ENCODE measurements at places on chromosomes 4 and X.

DNA sequence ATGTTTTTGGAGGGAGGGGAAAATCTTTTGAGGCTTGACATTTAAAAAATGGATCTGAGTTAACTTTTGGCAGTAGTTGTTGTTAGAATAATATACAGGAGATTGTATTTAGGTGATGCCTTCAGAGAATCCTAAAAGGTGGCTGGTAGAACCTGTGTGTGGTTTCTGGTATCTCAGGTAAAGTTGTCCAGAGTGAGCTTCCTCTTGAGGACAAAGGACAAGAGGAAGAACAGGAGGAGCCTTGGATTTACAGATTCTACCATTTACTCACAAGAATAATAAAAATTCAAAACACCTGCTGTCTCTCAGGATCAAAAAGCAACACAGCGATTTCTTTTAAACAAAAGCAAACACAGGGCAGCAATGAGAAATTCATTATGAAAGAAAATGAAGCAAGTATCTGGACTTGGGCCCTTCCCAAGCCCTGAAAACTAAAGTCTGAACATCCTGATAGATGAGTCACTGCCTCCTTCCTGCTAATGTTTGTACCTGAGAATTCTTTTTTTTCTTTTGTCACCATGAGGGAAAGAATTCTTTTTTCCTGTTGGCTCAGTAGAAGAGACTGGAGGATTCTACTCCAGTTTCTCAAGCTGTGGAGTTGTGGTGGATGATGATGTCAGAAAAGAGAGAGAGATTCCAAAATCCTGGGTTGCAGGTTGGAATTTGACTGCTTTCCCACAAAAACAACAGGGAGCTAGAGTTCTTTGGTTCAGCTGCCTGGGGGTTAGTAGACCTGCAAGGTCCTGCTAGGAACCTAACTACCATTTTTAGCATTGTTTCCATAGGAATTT, 31.5 kb upstream of the RAPGEF2 start:
- no peak for DNase-seq

DNA sequence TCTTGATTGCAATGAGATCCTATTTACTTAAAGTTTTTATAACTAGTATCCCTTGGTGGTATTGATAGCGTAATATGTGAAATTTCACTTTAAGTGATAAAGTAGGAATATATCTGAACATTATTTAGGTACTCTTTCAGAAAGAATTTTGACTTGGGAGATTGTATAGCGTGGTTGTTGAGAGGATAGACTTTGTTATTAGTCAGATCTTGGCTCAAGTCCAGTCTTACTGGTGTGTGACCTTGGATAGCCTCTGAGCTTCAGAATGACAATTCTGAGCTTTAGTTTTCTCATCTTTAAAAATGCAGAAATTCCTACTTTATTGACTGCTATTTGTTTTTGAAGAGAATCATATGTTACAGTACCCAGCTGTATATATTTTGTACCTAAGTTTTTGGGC, 32.6 kb downstream of the DCK start:
- DNase-seq: no peak

GRCh38 chr4:26008737-26009136, 94.7 kb downstream of the SMIM20 start:
- DNase-seq: no peak

- DNase-seq: no peak
These were observed 217.6 kb downstream of the ZNF674 start for GRCh38 chrX:46327566-46328115.

DNA sequence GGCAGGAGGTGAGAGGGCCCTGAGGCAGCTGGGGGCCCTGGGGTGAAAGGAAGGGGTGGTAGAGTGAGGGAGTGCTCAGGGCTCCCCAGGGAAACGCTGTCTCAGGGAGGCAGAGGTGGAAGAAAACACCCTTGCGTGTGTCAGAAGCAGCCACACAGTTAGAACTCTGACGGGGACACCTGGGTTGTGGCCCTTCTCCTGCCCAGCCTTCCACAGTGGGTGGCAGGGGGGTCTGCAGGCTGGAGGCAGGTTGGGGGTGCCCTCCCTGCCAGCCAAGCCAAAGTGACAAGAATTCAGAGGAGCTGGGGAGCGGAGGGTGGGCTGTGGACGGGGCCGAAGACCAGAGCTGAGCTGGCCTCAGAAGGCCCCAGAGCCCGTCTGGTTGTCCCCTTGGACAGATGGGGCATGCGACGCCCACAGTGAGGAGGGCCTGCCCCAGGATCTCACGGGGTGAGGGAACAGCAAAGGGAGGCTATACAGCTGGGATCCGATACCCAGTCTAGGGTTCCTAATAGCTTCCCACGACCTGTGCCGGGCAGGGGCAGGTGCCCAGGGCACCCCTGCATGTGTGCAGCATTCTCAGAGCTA, 105.2 kb upstream of the ADRA2C start:
- DNase-seq: no peak

GRCh38 chr4:3389233-3390215, 52.2 kb upstream of the HGFAC start:
- DNase-seq: no peak

DNA sequence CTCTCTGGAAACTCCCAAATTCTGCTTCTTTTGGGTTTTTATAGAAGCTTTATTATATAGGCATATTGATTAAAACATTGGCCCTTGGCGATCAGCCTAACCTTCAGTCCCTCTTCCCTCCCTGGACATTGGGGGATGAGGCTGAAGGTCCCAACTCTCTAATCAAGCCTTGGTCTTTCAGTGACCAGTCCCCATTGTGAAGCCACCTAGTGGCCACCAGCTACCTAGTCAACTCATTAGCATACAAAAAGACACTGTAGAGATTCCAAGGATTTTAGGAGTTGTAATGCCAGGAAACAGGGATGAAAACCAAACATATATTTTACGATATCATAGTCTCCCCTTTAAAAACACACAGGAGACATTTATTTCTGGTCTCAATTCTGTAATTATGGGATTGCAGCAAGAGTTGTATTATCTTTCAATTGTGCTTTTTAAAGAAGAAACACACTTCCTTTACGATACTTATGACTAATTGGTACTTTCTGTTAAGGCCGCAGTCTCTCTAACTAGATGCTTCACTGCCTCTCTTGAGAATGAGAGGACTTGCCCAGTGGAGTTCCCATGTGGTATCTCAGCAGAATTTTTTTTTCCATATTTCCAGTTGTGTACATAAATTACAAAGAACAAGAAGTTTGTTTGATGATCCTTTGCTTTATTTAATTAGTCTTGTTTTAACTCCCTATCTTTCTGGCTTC, 58.2 kb downstream of the WDR17 start:
- no peak for DNase-seq

DNA sequence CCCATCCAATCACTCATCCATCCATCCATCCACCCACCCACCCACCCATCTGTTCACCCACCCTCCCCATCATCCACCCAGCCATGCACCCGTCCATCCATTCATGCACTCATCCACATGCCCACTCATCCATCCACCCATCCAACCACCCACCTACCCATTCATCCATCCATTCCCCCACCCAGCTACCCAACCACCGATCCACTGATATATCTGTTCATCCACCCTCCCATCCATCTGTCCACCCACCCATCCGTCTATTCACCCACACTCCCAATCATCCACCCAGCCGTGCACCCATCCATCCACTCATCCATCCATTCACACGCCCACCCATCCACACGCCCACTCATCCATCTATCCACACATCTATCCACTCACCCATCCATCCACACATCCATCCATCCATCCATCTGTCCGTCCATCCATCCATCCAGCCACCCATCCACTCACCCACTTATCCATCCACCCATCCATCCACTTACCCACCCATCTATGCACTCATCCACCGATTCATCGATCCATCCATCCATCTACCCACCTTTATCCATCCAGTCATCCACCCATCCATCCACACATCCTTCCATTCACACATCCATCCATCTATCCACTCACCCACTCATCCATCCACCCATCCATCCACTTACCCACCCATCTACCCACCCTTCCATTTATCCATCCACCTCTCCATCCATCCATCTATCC, 28.4 kb downstream of the ASMTL start:
- no peak for DNase-seq

- no peak for DNase-seq
These were observed 102.9 kb downstream of the CLCN4 start for GRCh38 chrX:10259716-10260115.

DNA sequence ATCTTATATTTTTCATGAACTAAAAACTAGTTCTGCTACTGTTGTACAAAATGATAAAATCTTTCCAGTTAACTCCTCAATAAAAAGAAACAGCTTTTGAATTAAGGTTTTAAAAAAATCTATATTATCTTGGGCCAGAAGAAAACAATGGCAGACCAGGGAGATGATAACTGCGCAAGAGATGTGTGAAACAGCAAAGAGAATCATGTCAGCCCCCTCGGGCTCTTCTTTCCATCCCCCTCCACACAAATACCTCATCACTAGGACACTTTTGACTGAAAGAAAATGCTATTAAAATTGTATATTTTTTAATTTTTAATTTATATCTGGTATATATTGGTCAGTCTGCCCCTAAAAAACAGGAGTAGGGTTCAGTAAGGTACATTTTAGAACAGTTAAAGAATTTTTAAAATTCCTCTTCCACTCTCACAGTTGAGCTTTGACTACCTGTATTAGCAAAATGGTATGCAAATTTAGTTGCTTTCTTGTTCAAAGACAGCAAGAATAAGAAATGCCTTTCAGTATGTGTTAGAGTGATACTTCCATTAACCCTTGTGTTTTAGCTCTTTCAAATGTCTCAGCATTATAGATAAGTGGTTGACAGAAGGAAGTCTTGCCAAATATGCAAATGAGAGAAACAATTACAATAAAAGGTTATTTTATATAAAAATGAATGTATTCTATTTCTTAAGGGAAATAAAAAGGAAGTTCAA, 36.4 kb upstream of the LCORL start:
- DNase-seq: no peak

DNA sequence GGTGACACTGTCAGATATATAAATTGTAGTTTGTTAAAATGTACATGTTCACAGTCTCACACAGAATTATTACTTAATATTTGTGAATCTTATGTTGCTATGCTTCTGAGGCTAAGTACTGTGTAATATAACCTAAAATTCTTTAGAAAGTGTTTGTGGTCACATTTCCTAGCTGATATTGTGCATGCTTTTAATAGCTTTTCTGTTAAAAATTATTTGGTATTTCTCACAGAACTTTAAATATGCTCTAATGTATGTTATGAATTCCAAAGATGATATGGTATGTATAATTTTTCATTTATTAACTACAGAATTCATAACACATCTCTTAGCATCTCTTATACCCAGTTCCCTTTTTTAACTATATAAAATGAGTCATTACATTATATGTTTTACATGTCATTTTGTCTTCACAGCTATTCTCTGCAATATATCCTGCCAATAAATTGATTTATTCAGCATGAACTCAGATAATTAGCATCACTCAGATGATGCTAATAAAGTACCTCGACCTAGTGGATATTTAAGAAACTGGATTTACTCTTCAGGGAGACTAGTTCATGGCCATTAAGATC, 9.3 kb downstream of the PTPN13 start:
- no peak for DNase-seq

GRCh38 chrX:100373673-100374072, 36.4 kb downstream of the PCDH19 start:
- DNase-seq: no peak

GRCh38 chr4:83329521-83330110, 5.0 kb downstream of the HPSE start:
- no peak for DNase-seq
